CD4-positive, alpha-beta T cell treated with Interleukin-12 subunit alpha and Interleukin-12 subunit beta, for 1 hour (primary cell): ENCODE measurements at places on chromosomes 7 and 10.

GRCh38 chr10:12438919-12439692 is 89.8 kb downstream of the CAMK1D start:
- DNase-seq, result no peak

DNA sequence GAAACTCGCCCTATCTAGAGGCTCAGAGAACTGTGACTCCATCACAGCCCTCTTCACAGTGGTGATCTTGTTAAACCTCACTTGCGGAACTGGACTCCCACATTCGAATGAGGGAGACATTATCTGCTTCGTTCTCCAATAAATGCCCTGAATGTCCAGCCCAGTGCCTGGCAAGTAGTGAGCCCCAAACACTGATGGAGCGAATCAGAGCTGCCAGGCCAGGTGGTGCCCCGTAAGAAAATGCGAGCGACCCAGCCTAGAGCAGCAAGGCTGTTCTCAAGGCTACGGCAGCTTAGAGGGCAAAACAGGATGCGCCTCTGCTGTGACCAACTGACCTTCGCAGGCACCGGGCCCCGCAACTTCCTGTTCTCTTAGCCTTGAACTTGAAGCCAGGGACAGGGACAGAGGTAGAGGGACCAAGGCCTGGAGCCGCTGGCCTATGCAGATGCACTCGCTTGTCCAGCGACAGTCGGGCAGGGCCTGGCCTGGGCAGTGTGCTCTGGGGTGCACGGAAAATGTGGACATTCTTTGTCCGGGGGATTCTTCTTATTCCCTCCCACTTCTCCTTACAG is 217.6 kb downstream of the TCERG1L start:
- DNase-seq, result no peak

- DNase-seq, result peak; percentile 27
Measured at GRCh38 chr7:111486472-111487142, 75.7 kb downstream of the IMMP2L start.

- peak; percentile 83 for DNase-seq
Measured at GRCh38 chr10:33134011-33134751, 176.2 kb upstream of the ITGB1 start.

- DNase-seq, result no peak
Measured at GRCh38 chr7:121394709-121395140, 1.4 kb downstream of the FAM3C start.

GRCh38 chr7:100351657-100352058 is 6.3 kb upstream of the PILRB start:
- DNase-seq, result no peak

GRCh38 chr7:100087055-100087750 is 1.6 kb upstream of the COPS6 start:
- DNase-seq, result no peak

DNA sequence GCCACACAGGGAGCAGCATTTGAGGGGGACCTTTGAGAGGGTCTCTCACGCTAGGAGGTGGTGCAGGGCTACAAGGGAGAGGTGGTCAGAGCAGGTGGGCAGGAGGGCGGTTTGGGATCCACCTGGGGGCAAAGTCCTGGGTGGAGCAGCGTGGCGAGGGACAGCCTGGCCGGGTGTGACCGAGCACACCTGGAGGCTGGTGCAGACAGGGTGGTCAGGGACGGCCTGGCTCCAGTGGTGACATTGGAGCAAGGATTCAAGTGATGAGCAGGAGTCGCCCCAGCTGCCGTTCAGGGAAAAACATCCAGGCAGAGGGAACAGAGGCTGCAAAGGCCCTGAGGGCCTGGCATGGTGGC is 36.0 kb downstream of the CLIP2 start:
- DNase-seq, result no peak

- no peak for DNase-seq
Measured at GRCh38 chr10:104304927-104305326, 33.3 kb downstream of the ITPRIP start.

- DNase-seq, result no peak
Measured at GRCh38 chr10:92569071-92569470, 4.8 kb downstream of the IDE start.

- no peak for DNase-seq
Measured at GRCh38 chr10:48496831-48497779, 107.8 kb downstream of the ARHGAP22 start.
